Activated T-cell treated with anti-CD3 and anti-CD28 coated beads for 24 hours (primary cell): ENCODE measurements at places on chromosomes 13 and 19.

DNA sequence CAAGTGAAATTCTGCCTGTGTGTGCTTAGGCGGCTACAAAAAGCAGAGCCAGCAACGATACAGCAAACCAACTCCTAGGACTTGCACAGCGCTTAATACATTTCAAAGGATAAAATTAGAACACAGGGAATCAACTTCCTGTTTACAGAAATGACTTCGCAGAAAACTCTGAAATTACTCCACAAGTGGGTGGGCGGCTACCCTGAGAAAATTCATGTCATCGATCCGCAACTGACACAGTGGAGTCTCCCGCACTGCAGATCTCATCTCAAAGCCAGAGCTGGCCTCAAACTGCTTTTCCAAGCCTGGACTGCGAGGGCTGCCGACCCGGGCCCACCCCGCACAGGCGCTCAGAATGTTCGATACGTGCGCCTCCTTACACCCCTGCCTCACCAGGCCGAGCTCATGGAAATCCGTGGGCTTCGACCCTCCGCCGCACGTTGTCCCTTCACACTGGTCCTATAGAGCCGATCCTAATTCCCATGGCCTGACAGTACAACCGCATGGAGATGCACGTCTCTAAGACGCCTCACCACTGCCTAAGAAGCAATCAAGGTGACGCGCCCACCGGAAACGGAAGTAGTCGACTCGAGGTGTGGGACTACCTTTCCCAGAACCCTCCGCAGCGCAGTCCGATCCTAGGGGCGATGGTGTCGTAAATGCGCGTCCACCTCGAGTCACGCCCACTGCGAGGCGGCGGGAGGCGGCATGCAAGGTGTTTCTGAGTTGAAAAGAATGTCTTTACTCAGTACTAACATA lies at the start of gene ZNF229:
Gene ZNF229, minus strand, starts transcription at position 557 of the 759 bp plus-strand sequence. CDS start 5,625 bp downstream, outside the sequence.
- peak; percentile 64 for DNase-seq

DNA sequence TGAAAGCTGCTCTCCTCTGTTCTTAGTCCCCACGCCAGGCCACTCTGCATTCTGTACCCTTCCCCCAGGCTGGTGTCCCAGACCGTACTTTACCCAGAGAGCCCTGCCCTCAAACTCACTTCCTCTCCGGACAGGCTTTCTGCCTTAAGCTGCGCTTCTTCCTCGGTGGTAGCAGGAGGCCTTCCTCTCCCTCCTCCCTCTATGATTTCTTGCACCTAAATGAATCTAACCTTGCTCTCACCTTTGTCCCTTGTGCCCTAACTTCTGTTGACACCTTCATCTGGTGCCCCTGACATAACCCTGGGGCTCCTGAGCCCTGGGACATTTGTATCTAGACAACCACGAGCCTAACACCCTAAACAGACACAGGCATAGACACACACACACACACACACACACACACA lies 29.6 kb upstream of the CEACAM21 start:
- DNase-seq = no peak

GRCh38 chr13:46656786-46657185 lies 103.8 kb downstream of the LRCH1 start:
- no peak for DNase-seq

DNA sequence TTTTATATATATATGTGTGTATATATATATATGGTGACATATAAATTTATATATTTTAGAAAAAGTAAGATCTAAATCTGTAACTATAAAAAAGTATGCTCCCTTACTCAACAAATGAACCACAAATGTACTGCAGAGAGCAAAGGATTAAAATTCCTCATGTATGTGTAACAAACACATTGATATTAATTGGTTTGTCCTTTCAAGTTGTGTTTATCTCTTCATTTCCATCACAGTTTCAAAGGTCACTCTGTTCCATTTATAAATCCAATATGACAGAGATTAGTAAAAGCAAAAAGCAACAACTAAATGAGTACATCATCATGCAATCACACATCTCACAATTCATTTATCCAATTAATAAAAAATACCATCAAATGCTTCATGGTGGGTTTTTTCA lies 247.9 kb downstream of the DACH1 start:
- no peak for DNase-seq

GRCh38 chr13:29022968-29023367 lies 202.8 kb downstream of the MTUS2 start:
- DNase-seq = no peak

DNA sequence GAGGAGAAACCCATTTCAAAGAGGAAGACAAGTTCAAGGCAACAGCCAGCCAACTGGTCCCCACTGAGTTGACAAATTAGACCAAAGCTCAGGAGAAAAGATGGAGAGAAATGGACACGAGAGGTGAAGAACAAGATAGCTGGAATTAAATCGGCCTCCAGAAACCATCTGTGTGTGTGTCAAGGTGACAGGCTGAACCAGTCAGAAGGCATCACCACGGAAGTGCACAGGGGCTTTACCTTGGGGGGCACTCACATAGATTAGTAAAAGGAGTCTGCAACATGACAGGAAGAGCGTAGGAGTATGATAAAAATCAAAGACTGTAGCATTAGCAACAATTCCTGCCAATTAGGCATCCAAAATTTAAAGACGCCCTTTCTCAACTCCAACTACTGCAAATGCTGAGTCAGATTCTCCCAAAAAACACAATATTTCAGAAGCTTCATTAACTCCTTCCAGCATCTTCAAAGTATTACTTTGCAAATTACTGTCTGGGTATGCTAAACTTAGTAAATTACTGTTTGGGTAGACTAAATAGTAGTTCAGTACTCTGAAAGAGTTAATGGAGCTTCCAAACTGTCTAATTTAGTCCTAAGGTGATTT lies 66.2 kb downstream of the FOXO1 start:
- no peak for DNase-seq

DNA sequence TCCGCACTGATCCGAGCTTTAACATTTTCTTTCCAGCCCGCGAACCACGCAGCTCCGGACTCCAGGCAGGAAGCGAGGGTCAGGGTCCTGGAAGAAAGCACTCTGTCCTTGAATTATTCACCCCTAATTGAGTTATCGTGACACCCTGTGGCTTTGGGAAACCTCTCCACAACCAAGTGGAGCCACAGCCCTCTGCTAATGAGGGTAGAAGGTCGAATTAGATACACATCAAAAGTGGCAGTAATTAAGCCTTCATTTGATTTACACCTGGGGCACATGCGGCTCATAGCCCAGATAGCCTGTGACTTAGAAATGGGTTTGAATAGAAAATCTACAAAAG lies 15.9 kb upstream of the RNF17 start:
- DNase-seq = no peak

DNA sequence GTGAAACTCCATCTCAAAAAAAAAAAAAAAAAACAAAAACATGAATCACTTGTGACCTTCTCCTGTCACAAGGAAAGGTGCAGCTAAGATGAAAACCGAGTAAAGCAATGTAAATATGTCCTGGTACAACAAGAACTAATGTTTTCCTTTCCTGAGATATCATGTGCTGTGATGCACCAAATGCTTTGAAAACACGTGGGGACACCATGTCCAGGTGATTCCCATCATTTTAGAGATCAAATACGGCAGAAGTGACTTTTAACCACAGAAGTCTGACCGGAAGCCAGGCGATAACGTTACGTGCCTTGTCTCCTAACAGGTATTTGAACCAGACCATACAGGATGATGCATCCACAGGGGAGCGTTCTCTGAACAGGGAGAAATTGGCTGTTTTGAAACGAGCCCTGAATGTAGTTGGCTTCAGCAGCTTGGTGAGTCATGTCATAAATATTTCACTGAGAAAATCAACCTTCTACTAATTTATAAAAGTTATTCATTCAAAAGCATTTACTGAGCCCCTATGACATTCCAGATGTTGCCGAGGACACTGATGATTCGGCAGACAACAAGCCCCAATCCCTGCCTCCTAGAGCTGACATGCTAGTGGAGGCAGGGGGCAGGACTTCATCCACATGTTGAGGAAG lies 328.1 kb downstream of the MYO16 start:
- DNase-seq = no peak

DNA sequence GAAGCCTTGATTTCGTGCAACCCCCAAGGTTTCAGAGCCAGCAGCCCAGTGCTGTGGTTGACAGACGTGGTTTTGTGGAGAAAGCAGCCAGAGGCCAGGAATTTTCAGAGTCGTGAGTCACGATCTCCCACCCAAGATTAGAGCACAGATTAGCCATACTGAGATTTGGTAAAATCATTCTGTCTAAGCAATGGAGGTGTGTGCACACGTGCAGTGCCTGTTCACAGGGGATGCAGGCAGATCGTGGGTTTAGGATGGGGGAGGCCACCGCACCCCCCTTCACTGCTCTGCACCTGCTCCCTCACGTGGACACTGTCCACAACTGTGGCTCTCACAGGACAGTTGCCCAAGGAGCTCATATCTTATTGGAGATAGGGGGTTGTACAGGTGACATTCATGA lies 46.6 kb upstream of the GPR183 start:
- DNase-seq = no peak

GRCh38 chr13:30792285-30793000 lies 57.1 kb downstream of the ALOX5AP start:
- no peak for DNase-seq

GRCh38 chr19:1650650-1651567 lies 1.5 kb downstream of the TCF3 start:
- peak; percentile 61 for DNase-seq

GRCh38 chr13:94119360-94119936 lies 360.0 kb downstream of the DCT start:
- DNase-seq = no peak

GRCh38 chr13:26839682-26840081 lies 79.1 kb upstream of the GPR12 start:
- no peak for DNase-seq

DNA sequence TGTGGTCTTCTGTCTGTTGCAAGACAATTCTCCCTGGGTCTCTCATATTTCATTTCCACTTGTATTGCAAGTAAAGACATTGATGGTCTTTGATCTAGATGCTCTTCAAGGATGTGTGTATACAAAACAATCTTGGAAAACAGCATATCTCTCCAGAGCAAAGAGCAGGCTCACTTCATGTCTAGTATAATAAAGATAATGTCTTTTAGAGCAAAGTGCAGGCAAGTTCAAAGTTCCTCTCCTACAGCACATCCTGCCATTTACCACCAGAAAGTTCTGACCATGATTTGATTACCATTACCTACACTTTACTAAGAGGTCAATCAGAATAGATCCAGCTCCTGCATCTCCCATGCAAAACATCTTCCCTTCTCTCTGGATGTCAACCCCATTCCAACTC lies 162.8 kb downstream of the DIAPH3 start:
- no peak for DNase-seq

DNA sequence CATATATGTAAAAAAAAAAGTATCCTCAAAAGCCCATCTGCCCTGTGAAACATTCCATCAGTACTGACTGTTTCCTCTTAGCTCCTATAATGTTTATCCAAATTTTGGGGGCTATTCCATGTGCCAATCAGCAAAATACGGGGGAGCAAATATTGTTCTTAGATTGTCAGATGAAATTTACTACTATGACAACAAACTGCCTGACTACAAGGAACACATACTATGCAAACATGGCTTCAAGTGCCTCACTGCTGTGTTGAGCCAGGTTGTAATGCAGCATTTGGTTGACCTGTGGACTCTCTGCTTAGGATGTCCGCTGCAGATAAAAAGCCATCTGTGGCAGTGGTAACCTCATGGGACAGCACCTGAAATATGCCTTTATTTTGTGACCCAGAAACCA lies 98.2 kb upstream of the SCEL start:
- DNase-seq = no peak

DNA sequence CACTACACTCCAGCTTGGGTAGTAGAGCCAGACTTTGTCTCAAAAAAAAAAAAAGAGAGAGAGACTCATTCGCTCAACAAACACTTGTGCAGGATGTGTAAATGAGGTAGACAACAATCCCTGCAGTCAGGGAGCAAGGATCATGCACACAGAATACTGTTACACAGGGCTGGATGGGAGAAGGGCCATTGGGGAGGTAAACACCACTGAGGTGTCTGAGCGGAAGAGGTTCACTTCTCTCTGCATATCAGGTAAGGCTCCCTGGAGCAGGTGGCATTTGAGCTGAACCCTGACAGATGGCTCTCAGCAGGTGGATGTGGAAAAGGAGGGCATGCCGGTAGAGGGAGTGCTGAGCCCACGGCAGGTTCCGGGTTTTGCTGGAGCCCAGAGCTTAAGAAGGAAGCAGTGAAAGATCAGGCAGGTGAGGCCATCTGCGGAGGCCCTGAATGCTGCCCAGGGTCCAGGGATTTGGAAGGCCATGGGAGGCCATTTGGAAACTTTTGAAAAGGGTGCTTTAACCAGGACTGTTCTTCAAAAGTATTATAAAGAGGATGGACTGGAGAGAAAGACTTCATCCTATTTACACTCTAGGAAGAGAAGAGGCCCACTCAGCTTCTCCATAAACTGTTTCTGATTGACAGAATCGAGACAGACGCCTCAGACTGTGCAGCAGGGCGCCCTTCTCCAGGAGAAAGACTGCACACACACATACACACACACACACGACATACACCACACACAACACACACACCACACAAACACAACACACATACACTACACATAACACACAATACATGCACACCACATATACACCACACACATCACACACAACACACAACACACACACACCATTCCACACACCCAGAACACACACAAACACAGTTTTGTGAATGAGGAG lies 199.4 kb downstream of the USP12 start:
- no peak for DNase-seq

DNA sequence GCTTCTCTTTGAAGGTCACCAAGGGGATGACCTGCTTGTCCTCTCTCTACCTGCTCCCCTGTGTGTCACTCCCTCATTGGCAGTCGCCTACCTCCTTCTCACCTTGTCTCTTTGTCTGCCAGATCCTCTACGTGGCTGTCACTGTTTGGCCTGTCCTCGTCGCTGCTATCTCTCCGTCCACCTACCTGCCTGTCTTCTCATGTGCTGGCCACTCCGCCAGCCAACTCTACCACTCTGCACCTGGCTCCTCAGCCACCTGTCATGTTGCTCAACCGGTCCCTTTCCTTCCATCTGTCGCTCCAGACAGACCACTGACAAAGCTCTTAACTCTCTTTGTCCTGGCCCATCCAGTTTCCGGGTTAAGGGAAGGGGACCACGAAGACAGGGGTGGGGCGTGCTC lies at the start of gene KLK12:
Gene KLK12, minus strand, starts transcription at position 299 of the 400 bp plus-strand sequence. CDS start 381 bp downstream, outside the sequence.
- DNase-seq = no peak

DNA sequence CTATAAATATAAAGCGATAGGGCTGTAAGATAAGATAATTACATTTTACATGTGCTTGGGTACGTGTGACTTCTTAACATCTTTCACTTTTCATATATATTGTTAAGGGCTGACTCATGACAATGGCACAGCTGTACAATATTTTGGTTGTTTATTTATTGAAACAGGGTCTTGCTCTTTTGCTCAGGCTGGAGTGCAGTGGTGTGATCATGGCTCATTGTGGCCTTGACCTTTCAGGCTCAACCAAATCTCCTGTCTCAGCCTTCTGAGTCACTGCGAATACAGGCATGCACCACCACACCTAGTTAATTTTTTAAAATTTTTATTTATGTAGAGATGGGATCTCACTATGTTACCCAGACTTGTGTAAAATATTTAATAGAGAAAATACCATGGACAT lies 2532.4 kb upstream of the PCDH20 start:
- no peak for DNase-seq

GRCh38 chr19:41350735-41351338 lies 2.9 kb downstream of the TGFB1 start:
- no peak for DNase-seq

GRCh38 chr19:7540761-7541474 lies 5.4 kb downstream of the PNPLA6 start:
- DNase-seq = no peak

- DNase-seq = no peak
Observed at GRCh38 chr13:89980896-89981295, 1366.6 kb upstream of the MIR17HG start.

- DNase-seq = no peak
Observed at GRCh38 chr13:60837806-60838205, 440.8 kb downstream of the TDRD3 start.
